ENCODE measurements at places on chromosomes 1 and 21.

DNA sequence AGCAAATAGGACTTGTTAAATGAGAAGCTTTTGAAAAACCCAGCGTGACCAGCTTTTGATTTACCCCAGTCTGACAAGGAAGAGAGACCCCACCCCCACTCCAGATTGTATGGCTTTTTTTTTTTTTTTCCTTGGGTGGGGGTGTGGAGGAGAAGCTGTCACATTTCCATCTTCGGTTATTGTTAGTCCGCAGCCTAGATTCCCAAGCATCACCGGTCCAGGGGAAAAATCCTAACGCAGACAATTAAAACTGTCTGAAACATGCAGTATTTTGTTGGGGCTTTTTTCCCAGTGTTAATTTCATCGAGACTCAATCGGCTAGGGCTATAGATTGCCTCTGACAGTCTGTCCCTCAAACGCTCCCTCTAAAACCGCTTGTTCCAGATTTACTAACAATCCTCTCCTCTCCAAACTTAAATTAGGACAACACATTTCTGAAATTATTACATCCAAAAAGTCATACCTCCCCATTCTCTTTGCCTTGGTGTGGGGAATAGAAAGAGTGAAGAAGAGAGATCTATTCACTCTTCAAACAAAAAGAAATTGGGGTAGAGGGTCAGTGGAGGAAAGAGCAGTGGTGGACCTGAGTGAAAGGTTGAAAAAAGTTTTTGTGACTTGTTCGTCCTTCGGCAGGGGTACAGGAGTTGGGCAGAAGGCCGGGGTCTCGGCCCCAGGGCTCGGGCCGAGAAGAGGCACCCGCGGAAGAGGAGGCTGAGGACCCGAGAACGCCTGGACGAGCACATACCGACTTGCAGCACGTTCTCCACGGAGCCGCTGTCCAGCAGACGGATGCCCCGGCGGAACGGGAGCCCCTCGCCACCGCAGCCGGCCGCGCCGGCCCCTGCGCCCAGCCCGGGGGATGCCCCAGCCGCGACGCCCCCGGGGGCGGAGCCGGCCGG is 1.1 kb downstream of the ZSWIM5 start:
- DNase-seq = no peak

- no peak for DNase-seq
Observed at GRCh38 chr1:227952374-227953021, 4.8 kb upstream of the WNT9A start.

GRCh38 chr1:182687361-182687760 is 3.0 kb upstream of the RGS8 start:
- no peak for DNase-seq

- DNase-seq = no peak
Observed at GRCh38 chr1:60809204-60809980, 273.0 kb upstream of the NFIA start.

DNA sequence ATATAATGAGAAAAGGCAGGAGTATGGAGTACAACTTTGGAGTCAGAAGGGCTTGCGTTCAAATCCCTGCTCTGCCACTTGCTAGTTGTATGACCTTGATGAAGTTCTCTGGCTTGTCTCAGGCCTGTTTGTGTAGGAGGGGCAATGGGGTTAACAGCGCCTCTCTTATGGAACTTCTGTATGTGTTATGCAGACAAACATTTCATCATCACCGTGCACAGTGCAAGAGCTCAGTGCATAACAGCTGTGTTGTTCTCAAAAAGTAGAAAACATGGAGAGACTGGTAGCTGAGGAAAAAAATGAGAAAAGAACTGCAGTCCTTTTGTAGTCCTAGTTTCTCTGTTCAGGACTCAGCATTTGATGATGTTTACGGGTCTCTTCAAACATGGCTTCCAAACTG is 10.4 kb upstream of the ZNF648 start:
- no peak for DNase-seq

- DNase-seq = no peak
Observed at GRCh38 chr1:184622136-184622823, 132.4 kb downstream of the EDEM3 start.

DNA sequence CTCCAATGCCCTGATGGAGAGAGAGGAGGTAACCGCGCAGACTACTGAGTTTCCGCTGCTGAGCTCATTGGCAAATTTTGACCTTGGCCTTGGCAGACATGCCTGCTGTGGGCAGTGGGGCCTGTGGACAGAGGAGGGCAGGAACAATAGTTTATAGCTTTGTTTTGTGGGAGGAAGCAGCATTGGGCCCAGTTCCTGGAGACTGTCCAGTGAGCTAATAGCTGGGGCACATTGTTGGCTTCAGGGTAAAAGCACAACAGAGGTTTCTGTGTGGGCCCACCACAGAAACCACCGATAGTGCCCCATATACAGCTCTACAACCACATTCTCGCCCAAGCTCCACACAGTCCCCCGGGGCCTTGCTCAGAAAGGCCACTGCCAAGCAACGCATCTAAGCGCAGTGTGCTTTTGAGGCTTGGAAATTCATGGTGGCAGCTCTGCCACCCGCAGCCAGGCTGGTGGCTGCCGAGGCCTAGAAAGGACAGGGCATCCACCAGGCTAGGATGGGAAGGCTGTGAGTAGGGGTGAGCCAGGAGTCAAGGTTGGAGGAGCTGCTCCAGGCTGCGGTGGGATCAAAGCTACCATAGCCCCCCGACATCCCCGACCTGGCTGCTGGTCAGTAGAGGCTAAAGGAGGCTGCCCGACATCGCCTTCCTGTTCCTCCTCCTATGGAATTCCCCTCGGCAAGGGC is 43.2 kb downstream of the NEK2 start:
- DNase-seq = no peak

GRCh38 chr1:15152318-15153183 is 996 bp upstream of the TMEM51 start:
- DNase-seq = no peak

GRCh38 chr21:30044447-30045064 is 104.8 kb upstream of the GRIK1 start:
- DNase-seq = no peak

DNA sequence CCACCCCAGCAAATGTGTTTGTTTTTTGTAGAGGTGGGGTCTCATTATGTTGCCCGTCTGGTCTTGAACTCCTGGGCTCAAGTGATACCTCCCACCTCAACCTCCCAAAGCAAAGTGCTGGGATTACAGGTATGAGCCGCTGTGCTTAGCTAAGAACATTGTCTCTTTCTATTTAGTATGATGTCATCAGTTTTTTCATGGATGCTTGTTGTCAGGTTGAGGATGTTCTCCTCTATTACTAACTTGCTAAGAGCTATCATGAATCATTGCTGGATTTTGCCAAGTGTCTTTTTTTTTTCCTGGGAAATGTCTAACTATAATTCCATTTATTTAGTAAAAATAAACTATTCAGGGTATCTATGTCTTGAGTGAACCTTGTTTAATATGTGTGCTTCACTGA is 19.0 kb upstream of the MPC2 start:
- no peak for DNase-seq

GRCh38 chr1:36531833-36532232 is 49.1 kb upstream of the CSF3R start:
- DNase-seq = no peak

- DNase-seq = no peak
Observed at GRCh38 chr21:43864962-43865539, at the start of gene AGPAT3. Gene AGPAT3 (plus strand): TSS chr21:43865223. CDS start chr21:43959682, 94,459 bp downstream.

DNA sequence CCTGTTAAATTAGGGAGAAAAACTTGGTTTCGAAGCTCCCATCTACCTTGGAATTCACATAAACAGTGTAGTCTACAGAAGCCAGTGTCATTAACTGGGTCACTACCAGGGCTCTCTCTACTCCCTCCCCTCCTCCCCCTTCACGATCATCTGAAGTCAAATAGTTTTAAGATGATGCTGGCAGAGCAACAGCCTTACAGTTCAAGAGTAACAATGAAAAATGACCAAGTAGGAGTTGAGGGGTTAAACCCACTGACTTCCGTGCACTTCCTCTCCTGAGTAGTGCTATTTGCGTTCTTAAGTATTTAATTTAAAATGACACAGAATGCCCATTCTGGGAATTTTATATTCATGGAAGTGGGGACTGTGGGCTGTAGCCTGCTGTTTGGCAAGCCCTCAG is 236.9 kb downstream of the SIPA1L2 start:
- DNase-seq = no peak

- no peak for DNase-seq
Observed at GRCh38 chr1:60727552-60727951, 354.8 kb upstream of the NFIA start.

DNA sequence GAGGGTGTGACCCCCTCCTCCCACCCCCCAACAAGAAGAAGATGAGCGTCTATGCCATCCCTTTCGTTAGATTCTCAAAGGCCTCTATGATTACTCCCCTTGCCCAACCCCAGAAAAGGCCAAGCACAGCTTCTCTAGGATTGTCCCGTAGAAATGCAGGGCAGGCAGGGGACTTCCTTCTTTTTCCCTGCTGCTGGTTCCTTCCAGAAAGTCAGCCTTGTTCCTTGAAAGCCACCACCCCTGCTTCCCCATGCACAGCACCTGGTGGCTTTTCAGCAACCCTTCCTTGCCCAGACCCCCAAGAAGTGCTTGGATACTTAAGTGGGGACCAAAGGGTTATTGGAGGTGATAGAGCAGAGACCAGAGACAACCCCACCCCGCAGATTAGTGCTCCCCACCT is 75.1 kb downstream of the ARHGEF10L start:
- DNase-seq = no peak

GRCh38 chr21:28402616-28402989 is 590.1 kb downstream of the LTN1 start:
- no peak for DNase-seq

DNA sequence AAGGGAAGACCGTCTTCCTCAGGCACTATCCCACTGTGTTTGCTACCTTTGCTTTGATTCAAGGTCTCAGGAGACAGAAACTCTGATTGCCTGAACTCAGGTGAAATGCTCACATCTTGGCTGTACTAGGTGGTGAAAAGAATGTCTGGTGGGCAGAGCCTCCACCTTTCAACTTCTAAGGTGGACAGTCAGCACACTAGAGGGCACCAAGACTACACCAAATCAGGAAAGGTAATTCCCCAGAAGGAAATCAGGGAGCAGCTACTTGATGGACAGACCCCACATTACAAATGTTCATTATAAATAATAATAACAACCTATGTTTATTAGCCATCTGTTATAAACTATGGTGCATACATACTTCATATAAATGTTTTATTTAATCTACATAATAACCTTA is 220.9 kb downstream of the ATG4C start:
- no peak for DNase-seq

DNA sequence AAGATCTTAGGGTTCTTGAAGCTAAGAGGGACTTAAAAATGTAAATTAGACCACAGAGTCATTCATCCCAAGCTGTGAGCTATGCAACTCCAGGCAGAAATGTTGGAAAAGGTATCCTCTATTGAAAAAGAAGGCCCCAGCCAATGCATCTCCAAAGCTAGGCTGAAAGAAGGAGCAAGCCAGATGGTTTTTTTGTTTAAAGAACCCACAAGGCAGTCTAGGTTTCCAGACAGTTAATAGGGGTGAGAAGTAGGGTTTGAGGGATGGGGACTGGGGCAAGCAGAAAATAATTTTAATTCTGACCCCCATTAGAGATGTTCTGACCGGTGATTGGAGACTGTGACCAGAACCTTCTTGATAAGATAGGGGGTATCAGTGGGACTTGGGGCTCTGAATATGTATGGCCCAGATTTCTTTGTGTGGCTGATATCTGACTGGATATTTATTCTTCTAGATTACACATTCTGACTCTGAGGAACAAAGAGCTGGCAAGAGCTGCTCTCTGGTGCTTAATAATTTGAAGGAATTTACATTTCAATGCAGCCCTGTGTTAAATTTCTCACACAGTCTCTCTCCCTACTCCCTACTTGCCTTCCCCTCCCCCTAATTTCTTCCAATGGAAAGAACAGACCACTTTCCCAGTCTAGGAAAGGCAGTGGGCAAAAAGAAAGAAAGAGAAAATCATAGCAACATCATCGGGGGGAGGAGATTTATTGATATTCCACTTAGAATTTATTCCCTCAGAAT is 104.9 kb downstream of the NUF2 start:
- DNase-seq = no peak

DNA sequence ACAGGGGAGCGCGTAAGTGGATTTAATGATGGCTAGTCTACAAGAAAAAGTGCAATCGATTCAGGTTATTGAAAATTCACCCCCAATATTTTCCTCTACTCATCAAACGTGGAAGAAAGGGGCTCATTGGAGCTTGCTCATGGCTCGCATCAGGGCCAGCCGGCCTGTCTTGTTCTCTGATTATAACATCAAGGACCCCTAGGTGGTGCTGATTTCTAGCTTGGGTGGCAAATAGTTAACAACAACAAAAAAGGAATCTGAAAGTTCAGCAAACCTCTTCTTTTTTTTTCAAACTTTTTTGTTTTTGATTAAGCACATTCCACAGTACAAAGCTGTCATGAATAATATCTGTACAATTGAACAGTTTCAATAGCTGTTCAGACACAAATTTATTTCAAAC is 35.8 kb upstream of the SOD1 start:
- DNase-seq = no peak

DNA sequence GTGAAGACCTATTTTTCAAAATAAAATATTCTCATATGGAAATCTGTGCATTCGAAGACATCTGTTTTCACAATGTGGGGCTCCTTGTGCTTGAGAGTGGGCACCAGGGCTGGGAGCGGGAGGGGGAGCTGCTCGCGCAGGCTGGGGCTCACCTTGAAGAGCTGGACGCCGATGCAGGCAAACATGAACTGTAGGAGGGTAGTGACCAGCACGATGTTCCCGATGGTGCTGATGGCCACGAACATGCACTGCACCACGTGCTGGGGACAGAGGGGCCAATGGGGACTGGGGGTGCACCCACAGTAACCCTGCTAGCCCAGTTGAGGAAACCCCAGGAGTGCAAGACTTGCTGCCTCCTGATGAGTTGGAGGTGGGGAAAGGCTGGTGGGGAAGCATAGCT is 42.2 kb upstream of the KIF21B start:
- DNase-seq = no peak

- no peak for DNase-seq
Observed at GRCh38 chr1:153553830-153554541, 4.9 kb upstream of the S100A3 start.

GRCh38 chr1:199313444-199313843 is 674.6 kb downstream of the PTPRC start:
- DNase-seq = no peak

GRCh38 chr1:183313063-183313462 is 105.1 kb downstream of the NMNAT2 start:
- DNase-seq = no peak

DNA sequence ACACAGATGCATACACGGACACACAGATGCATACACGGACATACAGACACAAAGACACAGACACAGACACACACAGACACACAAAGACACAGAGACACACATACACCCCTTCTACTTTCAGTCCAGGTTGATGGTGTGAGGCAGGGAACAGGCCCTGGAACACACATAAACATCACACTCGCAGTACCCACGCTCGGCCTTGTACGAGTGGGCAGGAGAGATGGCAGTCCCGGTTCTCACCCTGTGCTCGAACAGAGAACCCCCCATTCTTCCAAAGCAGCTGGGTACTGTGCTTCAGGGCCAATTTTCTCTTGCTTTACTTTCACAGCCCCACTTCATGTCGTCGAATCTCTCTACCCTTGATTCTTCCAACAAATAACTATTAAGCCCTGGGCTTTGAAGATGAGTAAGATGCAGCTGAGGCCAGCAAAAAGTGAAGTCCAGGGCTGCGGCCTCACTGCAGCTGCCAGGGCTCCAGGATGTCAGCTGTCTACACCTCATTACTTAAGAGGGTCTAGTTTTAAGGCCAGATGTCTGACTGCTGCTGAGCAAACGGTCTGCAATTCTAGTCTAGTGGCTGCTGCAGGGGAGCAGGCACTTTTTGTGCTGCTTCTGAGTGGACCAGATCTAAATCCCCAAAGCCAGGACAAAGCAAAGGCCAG is 90.1 kb downstream of the PGBD5 start:
- no peak for DNase-seq

- DNase-seq = no peak
Observed at GRCh38 chr1:227391879-227392278, 73.6 kb upstream of the CDC42BPA start.

GRCh38 chr21:46243960-46244361 is 15.4 kb upstream of the LSS start:
- DNase-seq = no peak
